ELR (cell line): ENCODE measurements at places on chromosomes 3 and 15.

DNA sequence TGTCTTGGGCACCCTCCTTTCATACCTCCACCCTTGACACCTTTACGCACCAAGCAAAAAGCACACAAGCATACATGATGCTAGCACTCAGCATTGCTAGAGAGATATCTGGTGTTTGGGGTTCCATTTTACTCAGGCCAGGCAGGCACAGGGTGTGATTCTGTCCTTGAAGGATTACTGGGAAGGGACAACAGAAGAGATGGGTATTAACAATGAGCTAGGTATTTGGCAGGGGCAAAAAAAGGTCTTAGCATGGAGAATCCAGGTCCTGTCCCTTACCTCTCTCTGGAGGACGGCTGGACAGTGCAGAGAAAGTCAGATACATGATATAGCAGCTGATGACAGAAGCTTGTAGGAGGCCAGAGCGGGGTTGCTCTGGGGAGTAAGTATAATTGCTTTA is 3.5 kb downstream of the SERINC4 start:
- no peak for DNase-seq

- no peak for DNase-seq
Measured at GRCh38 chr3:99118381-99118780, 216.9 kb upstream of the DCBLD2 start.

GRCh38 chr3:147737376-147737775 is 328.2 kb downstream of the ZIC1 start:
- DNase-seq, result peak; percentile 2

DNA sequence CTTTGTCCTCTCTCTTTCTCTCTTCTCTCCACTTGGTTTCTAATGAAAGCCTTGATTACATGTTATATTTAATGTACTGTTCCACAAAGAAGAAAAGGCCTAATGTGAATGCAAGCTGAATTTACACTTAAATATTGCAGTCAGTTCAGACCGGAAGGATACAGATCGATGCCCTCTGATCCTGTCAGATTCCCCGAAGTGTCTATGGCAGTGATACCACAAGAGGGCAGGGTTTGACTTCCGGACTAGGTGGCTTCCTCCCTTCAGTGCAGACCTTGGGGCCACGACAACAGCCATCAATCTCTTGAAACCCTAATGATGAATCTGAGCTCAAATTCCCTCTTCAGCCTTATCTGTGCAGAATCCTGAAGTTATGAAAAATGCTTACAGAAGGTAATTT is 29.5 kb downstream of the AGTR1 start:
- DNase-seq, result peak; percentile 52

DNA sequence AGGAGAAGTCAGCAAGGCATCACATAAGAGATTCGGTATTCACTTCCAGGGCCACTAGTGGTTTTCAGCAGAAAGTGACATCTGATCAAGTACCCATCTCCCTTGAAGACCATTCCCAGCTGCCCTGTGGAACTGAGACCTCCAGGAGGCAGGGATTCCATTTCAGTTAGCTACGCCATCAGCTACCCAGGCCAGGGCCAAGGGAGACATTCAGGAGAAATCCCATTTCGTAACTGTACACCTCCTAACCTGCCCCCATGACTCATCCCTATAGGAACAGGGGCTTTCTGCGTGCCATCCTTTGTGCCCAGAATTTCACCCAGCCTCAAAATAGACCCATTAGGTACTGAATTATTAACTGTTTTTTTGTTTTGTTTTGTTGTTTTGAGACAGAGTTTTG is 24.7 kb downstream of the SPATA12 start:
- no peak for DNase-seq

GRCh38 chr15:97977734-97978133 is 17.2 kb downstream of the ARRDC4 start:
- no peak for DNase-seq

GRCh38 chr3:136276049-136276755 is 26.1 kb downstream of the PCCB start:
- DNase-seq, result no peak

DNA sequence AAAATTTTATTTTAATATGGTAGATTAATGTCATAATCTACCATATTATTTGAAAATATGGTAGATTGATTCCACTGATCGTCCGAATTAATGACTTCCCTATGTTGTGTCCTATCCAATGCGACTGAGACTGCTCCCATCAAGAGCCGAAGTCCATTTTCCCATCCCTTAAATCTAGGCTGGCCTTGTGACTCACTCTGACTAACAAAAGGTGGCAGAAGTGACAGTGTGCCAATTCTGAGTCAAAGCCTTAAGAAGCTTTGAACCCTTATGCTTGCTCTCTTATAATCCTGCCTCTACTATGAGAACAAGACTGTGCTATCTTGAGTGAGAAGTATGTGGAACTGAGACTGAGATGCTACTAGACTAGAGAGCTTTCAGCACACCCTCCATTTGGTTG is 387.2 kb downstream of the ROBO1 start:
- peak; percentile 43 for DNase-seq

DNA sequence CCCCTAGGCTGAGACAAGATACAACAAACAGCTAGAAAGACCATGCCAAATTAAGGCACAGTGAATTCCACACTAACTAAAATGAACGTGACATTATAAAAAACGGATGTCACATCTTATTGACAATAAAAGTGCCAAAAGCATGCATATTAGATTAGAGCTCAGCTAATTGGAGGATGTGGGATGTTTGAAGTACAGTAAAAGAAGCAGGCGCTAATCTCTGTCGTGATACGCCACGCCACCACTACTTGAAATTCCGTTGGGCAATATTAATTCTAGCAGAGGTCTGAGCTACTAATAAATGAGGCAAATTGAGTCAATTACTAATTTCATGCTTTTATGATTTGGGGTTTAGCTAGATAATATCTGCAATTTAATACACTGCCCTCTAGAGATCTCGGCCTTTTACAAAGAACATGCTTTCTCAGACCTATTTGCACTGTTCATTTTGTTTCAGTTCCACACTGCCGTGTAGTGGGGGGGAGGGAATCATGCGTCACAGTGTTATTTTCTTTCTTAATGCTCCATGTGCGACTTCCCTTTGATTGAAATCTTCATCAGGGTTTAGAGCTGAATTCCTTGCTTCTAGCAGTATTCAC is 52.9 kb upstream of the ROBO2 start:
- no peak for DNase-seq

DNA sequence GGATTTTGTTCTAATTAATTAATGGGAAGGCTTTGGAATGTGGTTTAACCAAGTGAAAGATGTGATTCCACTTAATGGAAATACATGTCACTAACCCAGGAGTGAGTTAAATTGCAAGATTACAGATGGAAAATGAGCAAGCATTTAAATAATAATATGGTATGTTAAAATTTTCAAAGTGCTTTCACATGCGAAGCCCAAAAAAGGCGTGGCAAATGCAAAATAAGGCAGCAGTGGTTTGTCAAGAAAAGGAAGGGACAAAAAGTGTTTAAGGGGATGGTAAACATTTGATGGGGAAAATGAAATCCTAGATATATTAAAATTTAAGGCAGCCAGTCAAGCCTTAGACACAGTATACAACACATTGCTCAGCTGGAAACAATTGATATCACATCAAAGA is 2.9 kb downstream of the TICRR start:
- no peak for DNase-seq

GRCh38 chr3:117928836-117929235 is 1105.8 kb downstream of the IGSF11 start:
- DNase-seq, result no peak

- DNase-seq, result peak; percentile 54
Measured at GRCh38 chr3:38136393-38136776, 542 bp downstream of the ACAA1 start.

- no peak for DNase-seq
Measured at GRCh38 chr15:50970524-50970923, 62.0 kb downstream of the AP4E1 start.

- no peak for DNase-seq
Measured at GRCh38 chr3:56089739-56090138, 378.5 kb downstream of the ERC2 start.

- DNase-seq, result no peak
Measured at GRCh38 chr3:123446210-123446609, 2.7 kb downstream of the ADCY5 start.

DNA sequence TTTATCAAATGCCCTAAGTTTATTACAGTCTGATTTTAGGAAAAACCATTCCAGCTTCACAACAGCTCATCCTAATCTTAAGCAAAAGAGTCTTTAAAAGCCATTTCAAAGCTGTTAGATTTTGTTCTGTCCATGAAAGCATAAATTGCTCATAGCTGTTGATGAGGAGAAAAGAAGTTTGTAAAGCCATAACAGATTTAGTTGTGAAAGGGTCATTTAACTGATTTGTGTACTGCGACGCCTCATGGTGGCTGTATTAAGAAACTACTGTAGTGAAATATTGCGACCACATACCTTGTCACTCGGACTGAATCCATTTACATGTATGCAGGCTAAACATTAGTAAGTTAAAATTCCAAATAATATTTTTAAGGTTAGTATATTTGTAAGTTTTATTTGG is 20.9 kb downstream of the BBX start:
- DNase-seq, result peak; percentile 38

GRCh38 chr3:171950373-171950772 is 89.0 kb upstream of the FNDC3B start:
- DNase-seq, result peak; percentile 72

DNA sequence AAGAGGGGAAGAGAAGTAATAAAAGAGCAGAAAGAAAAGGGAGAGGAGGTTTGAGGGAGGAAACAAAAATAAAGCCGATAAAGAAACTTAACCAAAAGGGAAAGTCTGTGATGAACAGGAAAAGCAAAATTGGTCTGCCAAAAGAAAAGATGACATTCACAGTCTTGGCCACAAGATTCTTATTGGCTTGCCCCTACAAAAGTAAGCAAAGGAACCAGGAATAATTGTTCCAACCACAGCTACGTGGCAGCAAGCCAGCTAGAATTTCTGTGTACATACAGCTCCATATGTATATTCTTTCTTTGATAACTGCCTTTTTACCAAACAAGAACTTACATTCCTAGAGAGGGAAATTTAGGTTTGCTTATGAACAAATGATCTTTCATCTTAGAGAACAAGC is 79.6 kb downstream of the MLH1 start:
- peak; percentile 77 for DNase-seq

DNA sequence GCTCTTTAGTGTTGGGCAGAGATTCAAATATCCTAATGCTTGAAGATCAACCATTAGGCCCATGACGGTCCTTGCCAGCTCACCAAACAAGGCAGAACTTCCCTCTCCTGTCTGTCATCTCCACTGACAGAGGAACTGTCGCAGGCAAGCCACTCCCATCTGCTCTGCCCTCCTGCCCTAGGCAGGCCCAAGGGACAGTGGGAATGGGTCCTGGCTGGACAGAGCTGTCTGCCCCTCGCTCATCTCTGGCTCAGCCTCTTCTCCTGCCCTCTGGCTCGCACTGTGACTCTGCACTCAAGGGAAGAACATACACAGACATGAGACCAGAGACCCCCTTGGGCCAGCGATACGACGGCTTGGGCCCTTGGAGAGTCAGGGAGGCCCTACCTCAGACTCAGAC is 7.6 kb upstream of the MUSTN1 start:
- no peak for DNase-seq

DNA sequence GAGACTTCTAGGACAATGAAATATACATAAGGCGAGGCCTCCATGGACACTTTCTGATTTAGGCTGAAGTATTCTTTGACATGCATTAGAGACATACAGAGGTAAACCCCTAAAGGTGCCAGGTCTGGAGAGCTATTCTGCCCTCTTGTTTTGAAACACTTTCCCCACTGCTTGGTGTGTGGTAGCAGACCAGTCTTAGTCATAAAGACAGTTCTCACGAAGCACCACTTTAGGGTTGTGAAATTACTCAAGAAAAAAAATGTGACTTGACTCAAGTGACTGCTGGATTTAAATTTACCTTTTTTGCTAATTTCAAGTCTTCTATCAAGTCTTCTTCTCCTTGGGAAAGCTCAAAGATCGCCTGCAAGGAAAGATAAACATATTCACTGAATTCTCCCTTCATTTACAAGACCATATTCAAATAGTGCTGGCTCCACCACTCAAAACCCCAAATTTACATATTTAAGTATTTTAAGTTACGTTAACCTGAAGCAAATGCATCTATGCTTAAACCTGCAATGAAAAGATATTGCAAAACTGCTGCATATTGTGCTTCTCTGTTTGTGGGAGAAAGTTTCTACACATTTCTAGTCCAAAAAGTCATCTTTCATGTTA is 48.4 kb downstream of the ARHGEF3 start:
- no peak for DNase-seq

GRCh38 chr3:13163848-13164382 is 90.7 kb upstream of the IQSEC1 start:
- no peak for DNase-seq
